ENCODE measurements at places on chromosomes 7 and 10. TPM values are rescaled to one million over a fixed set of nuclear protein-coding genes. Genes with fewer than 3 reads are reported as not detected.

GRCh38 chr7:15503603-15504290, 58.1 kb downstream of the AGMO start:
- no peak for DNase-seq
- no peaks in the 10 kb centered on the region for H3K27me3 ChIP-seq

- H3K4me3 ChIP-seq = peak overlapping the region; percentile 54
- no peaks in the 10 kb centered on the region for H3K36me3 ChIP-seq
- peak; percentile 45 for DNase-seq
- H3K4me1 ChIP-seq = peaks cover 14% of the 10 kb centered on the region
- no peak overlapping the region for H3K27ac ChIP-seq
- H3K27me3 ChIP-seq = no peaks in the 10 kb centered on the region
These were observed 6.1 kb upstream of the MYOZ1 start for GRCh38 chr10:73647211-73647874.

- H3K4me3 ChIP-seq = no peak overlapping the region
- no peak overlapping the region for H3K27ac ChIP-seq
- no peak for DNase-seq
- no peaks in the 10 kb centered on the region for H3K27me3 ChIP-seq
- no peaks in the 10 kb centered on the region for H3K36me3 ChIP-seq
These were observed 642.0 kb downstream of the SDK1 start for GRCh38 chr7:3942816-3943745.

DNA sequence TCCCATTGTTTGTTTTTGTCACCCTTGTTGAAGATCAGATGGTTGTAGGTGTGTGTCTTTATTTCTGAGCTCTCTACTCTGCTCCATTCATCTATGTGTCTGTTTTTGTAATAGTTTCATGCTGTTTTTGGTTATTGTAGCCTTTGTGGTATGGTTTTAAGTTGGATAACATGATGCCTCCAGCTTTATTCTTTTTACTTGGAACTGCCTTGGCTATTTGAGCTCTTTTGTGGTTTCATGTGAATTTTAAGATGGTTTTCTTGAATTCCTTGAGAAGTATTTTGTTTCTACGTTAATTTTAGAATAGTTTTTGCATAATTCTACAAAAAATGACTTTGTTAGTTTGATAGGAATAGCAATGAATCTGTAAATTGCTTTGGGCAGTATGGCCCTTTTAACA, 170.0 kb upstream of the IGFBP3 start:
- no peak overlapping the region for H3K4me3 ChIP-seq
- H3K27me3 ChIP-seq = no peaks in the 10 kb centered on the region
- H3K36me3 ChIP-seq = no peaks in the 10 kb centered on the region
- no peaks in the 10 kb centered on the region for H3K4me1 ChIP-seq
- no peak overlapping the region for H3K27ac ChIP-seq

DNA sequence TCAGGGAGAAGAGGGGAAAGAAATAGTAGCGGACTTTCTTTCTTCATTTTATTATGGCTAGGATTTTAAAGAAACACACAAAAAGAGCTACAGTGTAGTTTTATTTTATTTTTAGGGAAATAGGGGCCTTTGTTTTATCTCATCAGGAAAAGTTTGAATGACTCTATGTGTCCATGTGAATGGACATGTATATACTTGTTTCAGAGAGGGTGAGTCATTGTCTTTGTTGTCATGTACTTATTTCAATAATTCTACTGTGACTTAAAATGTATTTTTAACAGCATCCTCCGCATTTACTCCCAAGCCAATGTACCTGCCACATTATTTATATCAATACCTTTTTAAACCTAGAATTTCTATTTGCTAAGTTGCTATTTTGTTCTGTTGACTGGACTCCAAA, 569.5 kb downstream of the SORCS3 start:
- H3K36me3 ChIP-seq = no peaks in the 10 kb centered on the region
- H3K27ac ChIP-seq = no peak overlapping the region
- no peak for DNase-seq
- H3K27me3 ChIP-seq = no peaks in the 10 kb centered on the region

GRCh38 chr10:128096486-128097199, 29.6 kb downstream of the MKI67 start:
- no peaks in the 10 kb centered on the region for H3K27me3 ChIP-seq
- H3K36me3 ChIP-seq = no peaks in the 10 kb centered on the region
- peaks cover 39% of the 10 kb centered on the region for H3K4me1 ChIP-seq
- H3K27ac ChIP-seq = peak overlapping the region; percentile 75
- DNase-seq = no peak

GRCh38 chr7:111071556-111071955, 19.4 kb upstream of the LRRN3 start:
- H3K27ac ChIP-seq = no peak overlapping the region
- H3K4me1 ChIP-seq = no peaks in the 10 kb centered on the region
- H3K36me3 ChIP-seq = no peaks in the 10 kb centered on the region
- H3K27me3 ChIP-seq = no peaks in the 10 kb centered on the region
- H3K4me3 ChIP-seq = no peak overlapping the region

GRCh38 chr7:137895301-137896221, 48.8 kb upstream of the DGKI start:
- peaks cover 66% of the 10 kb centered on the region for H3K36me3 ChIP-seq
- H3K27me3 ChIP-seq = no peaks in the 10 kb centered on the region
- H3K4me1 ChIP-seq = peaks cover 8% of the 10 kb centered on the region
- no peak overlapping the region for H3K4me3 ChIP-seq

DNA sequence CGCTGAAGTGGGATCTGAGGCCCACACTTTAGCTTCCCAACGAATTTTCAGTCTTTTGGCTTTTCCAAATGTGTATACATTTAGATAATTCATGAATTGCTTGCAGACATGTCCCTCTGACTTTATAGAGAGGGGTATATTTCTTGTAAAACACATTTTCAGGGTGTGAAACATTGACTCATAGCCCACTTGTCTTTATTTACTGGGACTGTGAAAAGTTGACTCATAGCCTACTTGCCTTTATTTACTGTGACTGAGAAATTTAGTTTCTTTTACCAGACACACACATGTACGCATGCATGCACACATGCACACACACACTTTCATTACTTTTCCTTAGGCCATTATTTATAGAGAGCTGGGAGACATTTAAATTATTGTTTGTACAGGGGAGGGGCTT, 79.1 kb downstream of the VTI1A start:
- no peaks in the 10 kb centered on the region for H3K27me3 ChIP-seq
- no peak for DNase-seq
- H3K36me3 ChIP-seq = no peaks in the 10 kb centered on the region
- no peak overlapping the region for H3K4me3 ChIP-seq
- no peak overlapping the region for H3K27ac ChIP-seq

DNA sequence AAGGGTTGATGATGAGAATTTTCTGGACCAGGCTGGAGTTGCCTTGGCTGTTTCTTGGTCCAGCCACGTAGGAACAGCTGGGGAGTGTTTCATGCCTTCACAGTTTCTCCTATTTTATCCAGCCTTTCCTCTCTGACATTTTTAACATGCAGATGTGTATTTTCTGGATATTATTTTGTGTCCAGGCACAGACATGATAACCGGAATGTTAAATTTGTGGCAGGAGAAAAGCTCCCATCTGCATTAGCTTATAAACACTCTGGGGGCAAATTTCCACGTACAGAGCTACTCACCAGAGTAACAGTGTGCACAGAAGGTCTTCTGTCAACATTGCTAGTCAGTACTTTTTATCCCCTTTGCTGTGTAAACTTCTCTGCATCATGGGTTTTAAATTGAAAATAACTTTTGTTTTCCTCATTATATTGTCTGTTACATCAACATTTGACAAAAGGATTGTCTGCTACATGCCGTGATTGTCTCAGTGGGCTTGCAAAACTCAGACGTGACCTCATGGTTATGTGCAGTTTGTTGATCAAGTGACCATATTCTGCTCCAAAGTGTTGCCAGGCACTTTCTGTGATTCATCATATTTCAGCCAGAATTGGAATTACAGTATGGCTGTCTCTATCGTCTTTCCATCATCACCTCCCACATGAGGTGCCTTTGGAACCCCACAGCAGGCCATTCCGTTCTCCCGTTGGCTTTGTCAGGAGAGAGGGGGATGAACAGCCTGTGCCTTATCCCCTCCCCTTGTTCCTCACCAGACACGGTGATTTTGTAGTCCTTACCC, 41.4 kb downstream of the INSYN2A start:
- H3K27ac ChIP-seq = no peak overlapping the region
- no peaks in the 10 kb centered on the region for H3K27me3 ChIP-seq
- no peak for DNase-seq
- no peaks in the 10 kb centered on the region for H3K36me3 ChIP-seq
- H3K4me3 ChIP-seq = no peak overlapping the region

GRCh38 chr7:28686418-28686800, 271.7 kb downstream of the TRIL start:
- H3K27me3 ChIP-seq = peaks cover 3% of the 10 kb centered on the region
- peak overlapping the region; percentile 28 for H3K27ac ChIP-seq
- H3K4me1 ChIP-seq = peaks cover 18% of the 10 kb centered on the region
- DNase-seq = peak; percentile 3
- peak overlapping the region; percentile 8 for H3K4me3 ChIP-seq
- no peaks in the 10 kb centered on the region for H3K36me3 ChIP-seq

DNA sequence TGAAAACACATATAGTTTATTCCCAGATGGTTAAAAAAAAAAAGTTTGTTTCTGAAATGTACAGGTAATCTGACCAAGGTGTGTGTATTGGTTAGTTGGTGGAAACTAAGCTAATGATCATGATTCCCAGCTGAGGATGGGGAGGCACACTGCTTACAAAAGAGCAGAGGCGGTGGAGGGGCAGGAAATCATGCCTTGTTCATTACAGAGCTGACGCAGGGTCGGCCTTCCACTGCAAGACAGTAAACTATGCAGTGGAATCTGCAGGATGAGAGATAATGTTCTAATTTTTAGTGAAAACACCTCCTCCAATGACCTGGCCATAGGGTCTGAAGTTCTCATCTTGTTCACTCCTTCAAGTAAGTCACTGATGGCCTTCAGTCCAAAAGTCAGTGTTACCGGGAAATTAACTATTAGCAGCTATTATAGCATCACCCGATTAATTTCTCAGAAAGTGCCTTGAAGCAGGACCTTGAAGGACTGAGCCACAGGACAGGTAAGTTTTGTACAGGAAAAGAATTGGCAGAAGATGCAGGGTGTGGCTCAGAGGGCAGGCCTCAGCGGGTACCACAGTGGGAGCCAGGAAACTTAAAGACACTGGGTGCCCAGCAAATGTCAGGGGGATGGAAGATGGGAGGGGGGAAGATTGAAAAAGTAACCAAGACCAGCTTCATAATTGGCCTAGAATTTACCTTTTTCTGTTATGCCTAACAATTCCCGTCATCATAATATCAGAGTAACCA, 36.0 kb downstream of the MYOF start:
- no peak overlapping the region for H3K4me3 ChIP-seq
- H3K27ac ChIP-seq = no peak overlapping the region
- DNase-seq = no peak

GRCh38 chr10:98391578-98391991, 23.4 kb downstream of the PYROXD2 start:
- H3K27ac ChIP-seq = peak overlapping the region; percentile 79
- H3K4me1 ChIP-seq = peaks cover 58% of the 10 kb centered on the region
- no peaks in the 10 kb centered on the region for H3K27me3 ChIP-seq

- H3K27ac ChIP-seq = no peak overlapping the region
- H3K4me3 ChIP-seq = no peak overlapping the region
- no peak for DNase-seq
These were observed 63.4 kb downstream of the CSGALNACT2 start for GRCh38 chr10:43201545-43202131.

DNA sequence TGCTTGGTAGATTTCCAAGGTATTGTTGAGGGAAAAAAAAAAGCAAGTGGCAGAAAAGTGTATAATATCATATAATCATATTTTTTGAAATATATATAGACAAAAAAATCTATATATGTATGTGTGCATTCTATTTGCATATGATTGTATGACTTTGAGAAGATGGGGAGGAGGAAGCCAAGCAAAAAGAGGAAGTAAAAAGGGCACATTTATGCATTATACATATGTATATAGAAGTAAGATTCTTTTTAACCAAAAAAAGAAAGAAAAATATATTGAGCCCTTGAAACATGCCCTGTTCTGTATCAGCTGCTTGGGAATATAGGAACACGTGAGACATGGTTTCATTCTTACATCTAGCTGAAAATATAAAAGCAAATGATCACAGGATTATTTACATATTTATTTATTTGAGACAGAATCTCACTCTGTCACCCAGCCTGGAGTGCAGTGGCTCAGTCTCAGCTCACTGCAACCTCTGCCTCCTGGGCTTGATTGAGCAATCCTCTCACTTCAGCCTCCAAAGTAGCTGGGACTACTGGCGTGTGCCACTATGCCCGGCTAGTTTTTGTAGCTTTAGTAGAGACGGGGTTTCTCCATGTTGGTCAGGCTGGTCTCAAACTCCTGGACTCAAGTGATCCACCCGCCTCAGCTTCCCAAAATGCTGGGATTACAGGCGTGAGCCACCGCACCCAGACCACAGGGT, 18.0 kb upstream of the SLF2 start:
- H3K27ac ChIP-seq = no peak overlapping the region
- no peaks in the 10 kb centered on the region for H3K4me1 ChIP-seq
- no peak for DNase-seq
- H3K36me3 ChIP-seq = no peaks in the 10 kb centered on the region

DNA sequence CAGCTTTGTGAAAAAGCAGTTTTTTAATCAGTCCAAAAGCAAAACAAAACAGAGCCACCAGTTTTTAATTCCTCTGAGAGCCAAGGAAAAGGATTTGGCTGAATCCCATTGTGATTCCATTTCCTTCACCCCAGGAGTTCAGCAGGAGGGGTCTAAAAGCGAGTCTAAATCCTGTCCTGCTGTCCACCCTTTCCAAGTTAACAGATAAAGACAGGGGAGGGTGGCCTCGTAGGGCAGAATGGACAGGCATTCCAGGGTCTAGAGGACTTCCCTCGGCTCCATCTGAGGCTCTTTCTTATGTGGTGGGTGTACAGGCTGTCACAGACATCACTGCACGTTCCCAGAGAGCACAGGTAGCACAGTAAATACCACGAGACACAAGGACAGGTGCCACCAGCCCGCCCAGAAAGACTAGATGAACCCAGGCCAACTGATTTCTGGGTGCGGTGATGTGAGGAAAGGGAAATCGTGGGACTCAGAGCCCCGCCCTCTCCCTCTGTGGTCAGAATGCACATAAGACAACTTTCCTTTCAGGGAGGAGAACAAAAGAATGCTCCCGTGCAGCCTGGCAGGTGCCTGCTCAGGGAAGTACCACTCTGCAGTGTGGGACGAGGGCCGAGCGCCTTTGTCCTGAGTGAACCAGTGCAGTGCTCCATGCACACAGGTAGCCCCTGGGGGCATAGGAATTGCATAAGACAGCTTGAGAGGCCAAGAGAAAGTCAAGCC, 119.7 kb downstream of the ABLIM1 start:
- H3K27ac ChIP-seq = no peak overlapping the region
- peaks cover 50% of the 10 kb centered on the region for H3K4me1 ChIP-seq
- H3K27me3 ChIP-seq = no peaks in the 10 kb centered on the region
- no peaks in the 10 kb centered on the region for H3K36me3 ChIP-seq

- H3K27me3 ChIP-seq = no peaks in the 10 kb centered on the region
- H3K4me1 ChIP-seq = no peaks in the 10 kb centered on the region
- no peak overlapping the region for H3K4me3 ChIP-seq
- peak overlapping the region; percentile 1 for H3K27ac ChIP-seq
These were observed 693.1 kb downstream of the PARD3 start for GRCh38 chr10:34121781-34122622.

- H3K36me3 ChIP-seq = no peaks in the 10 kb centered on the region
- H3K4me3 ChIP-seq = no peak overlapping the region
- H3K27ac ChIP-seq = no peak overlapping the region
- DNase-seq = no peak
- H3K27me3 ChIP-seq = no peaks in the 10 kb centered on the region
These were observed 5.7 kb upstream of the DYNC2I1 start for GRCh38 chr7:158850545-158851102.

SEMA3E gene
- total RNA-seq = not detected

CCL24 gene
- total RNA-seq = not detected

GPR26 gene
- not detected for total RNA-seq

ELFN1 gene
- 0.45 TPM for total RNA-seq

MRLN gene
- not detected for total RNA-seq

OR2A1 gene
- total RNA-seq = not detected

NUTM2A gene
- total RNA-seq = 0.93 TPM

TMEM139 gene
- not detected for total RNA-seq

SLC13A1 gene
- total RNA-seq = not detected
